ENCODE measurements at places on chromosomes 3 and 15.

GRCh38 chr15:81047928-81048327, 47.2 kb downstream of the TLNRD1 start:
- DNase-seq, result no peak

DNA sequence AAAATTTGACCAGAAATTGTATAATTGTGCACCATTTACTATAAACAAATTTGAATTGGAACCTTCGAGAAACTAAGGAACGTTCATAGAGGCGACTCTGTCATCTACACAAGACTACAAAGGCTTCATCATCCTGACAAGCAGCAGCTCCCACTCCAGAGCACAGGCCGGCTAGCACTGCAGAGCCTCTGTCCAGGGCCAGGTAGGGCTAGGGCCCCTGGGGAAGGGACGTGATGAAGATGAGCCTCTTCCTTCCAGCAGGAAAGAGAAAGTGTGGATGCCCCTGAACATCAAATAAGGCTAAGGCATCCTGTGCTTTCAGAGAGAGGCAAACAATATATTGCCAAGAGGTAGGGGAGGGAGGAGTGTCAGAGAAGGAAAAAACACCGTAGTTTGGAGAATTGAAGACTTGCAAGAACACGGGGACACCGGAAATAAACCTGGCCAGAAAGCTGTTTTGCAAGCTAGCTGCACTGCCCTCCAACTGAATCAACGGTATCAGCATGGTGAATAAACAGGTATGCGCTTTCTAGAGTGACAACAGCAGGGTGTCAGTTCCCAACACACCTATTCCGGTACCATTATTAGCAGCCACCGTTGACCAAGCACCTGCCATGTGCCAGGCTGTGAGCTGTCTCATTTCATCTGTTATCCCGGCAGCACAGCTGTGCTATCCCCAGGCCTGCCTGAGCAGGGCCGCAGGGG, 12.4 kb downstream of the XXYLT1 start:
- no peak for DNase-seq

DNA sequence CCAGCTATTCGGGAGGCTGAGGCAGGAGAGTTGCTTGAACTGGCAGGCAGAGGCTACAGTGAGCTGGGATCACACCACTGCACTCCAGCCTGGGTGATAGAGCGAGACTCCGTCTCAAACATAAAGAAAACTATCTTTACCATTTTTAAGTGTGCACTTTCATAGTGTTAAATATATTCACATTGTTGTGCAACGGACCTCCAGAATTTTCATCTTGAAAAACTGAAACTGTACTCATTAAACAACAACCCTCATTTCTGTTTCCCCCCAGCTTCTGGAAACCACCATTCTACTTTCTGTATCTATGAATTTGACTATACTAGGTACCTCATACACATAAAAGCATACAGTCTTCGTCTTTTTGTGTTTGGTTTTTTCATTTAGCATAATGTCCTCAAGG, 375.1 kb downstream of the SHQ1 start:
- no peak for DNase-seq

GRCh38 chr3:67349551-67350174, 304.7 kb downstream of the SUCLG2 start:
- no peak for DNase-seq

DNA sequence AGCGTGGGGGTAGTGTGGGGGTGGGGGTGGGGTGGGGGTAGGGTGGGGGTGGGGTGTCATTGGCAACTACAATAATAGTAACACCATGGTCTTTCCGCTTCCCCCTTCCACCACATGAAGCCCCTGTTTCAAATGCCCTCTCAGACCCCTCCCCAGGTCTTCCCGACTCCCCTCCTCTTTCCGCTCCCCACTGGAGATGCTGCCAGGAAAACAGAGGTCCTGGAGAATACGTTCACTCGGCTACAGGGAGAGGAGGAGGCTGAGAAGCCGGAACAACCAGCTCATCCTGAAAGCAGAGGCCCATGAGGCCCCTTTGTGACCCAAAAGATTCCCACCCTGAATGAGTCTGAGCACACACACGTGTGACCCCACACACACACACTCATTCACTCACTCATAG, 75.4 kb downstream of the CPN2 start:
- DNase-seq, result no peak

DNA sequence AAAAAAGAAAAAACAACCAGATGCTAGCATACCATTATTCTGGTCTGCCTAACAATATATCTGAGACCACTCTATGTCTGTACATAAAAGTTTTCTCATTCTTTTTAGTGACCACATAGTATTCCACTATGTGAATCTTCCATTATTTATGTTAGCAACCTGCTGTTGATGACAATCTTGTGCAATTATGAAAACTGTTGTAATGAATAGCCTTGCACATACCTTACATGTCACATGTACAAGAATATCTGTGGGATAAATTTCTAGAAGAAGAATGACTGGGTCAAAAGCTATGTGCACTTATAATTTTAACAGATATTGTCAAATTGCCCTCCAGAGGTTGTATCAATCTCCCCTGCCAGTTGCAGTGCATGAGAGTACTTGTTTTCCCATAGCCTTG, 62.5 kb downstream of the ARHGAP31 start:
- no peak for DNase-seq

GRCh38 chr3:177055605-177056571, 141.4 kb downstream of the TBL1XR1 start:
- no peak for DNase-seq

DNA sequence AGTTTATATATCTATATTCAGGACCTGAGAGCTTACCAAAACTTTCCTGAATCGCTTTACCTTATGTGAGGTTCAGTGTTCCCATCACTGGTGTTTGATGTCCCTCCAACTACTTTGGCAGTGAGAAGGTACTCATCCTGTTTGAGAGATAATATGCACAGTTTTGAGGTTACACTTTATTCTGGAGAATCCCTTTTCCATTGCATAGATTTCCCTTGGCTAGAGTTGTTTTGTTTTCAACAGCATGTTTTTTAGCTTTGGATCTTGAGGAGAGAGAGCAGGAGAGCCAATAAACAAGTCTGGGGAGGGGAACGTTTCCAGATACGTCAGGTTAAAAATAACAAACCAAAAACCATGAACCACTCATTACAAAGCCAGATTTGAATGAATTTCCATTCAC, 33.6 kb downstream of the CD200 start:
- DNase-seq, result no peak

DNA sequence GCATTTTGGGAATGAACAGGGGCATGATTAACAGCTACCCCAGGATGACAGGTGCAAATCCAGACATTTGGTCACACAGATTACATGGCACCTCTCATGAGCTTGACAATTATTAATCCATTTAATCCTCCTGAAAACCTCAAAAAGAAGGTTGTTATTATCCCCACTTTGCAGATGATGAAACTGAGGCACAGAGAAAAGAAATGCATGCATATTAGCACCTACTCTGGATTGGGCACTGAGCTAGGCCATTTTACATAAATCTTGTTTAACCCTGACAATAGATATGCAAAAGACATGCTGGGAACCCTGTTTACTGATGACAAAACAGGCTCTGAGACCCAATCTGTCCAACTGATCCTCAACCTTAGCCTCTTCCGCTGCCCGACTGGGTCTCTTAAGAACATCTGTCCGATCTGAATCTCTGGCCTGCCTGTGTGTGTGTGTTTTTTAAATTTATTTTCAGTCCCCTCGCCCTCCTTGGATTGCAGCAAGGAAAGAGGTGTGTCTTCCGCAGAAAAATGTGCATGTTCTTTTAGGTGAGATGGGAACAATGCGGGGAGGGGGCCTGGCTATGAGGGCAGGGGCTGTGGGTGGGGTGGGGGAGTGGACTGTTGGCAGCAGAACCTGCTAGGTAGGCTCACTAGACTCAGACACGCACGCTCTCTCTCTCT, 162.5 kb downstream of the WNT7A start:
- DNase-seq, result no peak

DNA sequence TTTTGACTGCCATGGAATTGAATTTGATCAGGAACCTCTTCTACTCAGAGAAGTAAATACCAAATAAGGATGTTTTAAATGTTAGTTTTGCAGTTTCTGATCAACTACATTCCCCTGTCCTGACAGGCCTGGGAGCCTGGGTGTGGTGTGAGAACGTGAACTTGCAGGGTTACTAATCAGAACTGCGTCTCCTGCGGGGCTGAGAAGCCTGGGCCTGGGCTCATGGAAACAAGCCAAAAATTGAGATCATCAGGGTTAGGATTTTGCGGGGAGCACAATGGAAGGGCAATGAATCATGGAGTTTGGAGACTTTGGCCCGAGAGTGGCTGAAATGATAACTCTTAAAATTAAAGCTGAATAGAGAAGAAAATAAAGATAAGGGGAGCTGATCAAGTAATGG, 47.8 kb upstream of the C3orf70 start:
- DNase-seq, result no peak

- no peak for DNase-seq
Measured at GRCh38 chr15:79002581-79002980, 57.7 kb upstream of the CTSH start.

DNA sequence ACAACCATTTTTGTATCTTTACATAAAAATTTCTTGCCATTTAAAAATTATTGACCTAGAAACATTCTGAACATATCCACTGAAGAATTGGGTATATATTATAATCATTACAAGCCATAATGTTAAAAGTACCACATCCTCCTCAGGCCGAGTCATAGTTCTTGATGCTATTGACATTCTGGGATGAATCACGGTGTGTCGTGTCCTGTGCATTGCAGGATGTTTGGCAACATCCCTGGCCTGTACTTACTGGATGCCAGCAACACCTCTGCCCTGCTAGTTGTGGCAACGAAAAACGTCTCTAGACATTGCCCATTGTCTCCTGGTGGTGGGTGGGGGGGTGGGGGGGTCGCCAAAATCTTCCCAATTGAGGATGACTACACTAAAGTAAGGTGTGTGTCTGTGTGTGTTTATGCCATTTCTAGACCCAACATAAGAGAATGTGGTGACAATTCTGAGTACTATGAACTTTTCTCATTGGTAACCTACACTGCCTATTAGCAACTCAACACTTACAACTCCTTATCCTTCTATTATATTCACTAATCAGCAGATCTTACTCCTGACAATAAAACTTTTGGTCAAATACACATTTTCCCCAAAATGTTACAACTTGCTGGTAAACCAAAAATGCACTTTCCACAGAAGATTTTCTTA, 471.6 kb downstream of the FOXP1 start:
- DNase-seq, result no peak

- no peak for DNase-seq
Measured at GRCh38 chr15:65695081-65695480, 73.3 kb downstream of the SLC24A1 start.

Data from activated T-helper 9 cell treated with anti-CD3 and anti-CD28 coated beads, Interleukin-2, amount 50 U/mL, for 16 hours (primary cell).